ENCODE measurements at places on chromosomes 7 and 10.

DNA sequence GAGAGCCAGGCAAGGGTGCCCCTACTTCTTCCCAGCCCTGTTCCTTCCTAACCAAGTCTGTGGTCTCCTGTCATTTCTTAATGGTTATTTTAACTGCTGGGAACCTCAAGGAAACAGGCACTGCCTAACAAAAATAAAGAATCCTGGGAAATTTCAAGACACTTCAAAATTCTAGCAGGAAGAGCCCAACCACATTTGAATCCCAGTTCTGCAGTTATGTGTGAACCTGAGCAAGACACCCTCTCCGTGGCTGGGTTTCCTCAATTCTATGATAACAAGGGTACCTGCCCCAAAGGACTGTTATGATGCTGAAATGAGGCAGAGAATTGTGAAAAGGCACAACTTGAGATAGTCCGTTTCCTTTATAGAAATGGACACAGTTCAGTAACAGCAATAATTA lies 36.2 kb upstream of the DUSP5 start:
- H3K27me3 ChIP-seq: no peaks in the 10 kb centered on the region
- no peak for DNase-seq
- no peaks in the 10 kb centered on the region for H3K4me1 ChIP-seq
- no peaks in the 10 kb centered on the region for H3K36me3 ChIP-seq

DNA sequence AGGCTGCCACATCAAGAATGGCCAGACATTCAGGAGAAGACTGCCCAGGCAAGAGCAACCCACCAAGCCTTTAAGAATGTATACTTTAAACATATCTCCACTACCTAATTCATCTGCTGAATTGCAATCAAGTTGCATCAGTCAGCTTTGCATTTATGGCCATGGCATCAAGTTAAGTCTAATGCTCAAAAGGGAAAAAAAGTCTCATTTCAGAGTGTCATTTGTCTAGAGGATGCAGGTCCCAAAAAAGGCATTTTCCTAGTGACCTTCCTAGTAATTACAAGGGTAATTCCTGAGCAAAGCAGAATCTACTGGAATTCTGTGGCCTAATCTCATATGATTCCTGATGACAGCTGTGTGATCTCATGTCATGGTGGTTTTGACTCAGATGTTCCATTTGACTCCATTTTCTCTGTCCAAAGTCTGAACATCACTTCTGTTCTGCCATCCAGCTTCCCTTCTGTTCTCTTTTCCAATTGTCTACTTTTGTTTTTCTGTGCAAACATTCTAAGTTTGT lies 7.3 kb upstream of the CABCOCO1 start:
- H3K27ac ChIP-seq: no peak overlapping the region
- DNase-seq: no peak
- no peak overlapping the region for H3K4me3 ChIP-seq
- no peaks in the 10 kb centered on the region for H3K36me3 ChIP-seq

DNA sequence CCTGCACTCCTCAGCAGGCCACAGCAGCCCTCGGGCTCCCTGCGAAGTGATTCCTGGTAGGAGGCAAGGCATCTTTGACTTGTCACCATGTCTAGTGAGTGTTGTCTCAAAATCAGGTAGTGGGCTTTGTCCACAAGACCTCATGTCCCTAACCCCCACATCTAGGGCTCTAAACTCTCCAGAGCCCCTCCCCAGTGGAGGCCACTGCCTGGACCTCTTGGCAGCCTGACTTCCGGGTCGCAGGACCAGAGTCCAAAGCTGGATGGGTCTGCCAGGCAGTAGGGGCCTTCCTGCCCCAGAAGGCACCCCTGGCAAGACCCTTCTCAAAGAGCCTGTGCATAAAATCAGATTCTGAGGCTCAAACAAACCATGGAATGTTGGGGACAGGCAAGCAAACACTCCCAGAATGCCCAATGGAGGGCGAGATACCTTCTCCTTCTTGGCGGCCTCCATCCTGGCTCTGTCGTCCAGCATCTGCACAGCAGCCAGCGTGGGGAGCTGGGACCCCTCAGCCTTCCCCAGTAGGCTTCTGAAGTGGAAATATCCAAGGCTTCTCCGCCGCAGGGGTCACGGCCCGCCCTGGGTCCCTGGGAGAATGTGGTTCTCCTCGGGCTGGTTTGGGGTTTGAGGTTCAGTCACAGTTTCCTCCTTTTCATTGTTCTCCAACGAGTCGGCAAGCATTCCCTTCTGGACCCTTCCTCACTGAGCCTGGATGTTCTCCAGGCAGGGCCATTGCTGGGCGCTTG lies 586 bp downstream of the GCK start:
- no peaks in the 10 kb centered on the region for H3K27me3 ChIP-seq
- H3K27ac ChIP-seq: no peak overlapping the region
- DNase-seq: no peak
- no peaks in the 10 kb centered on the region for H3K36me3 ChIP-seq
- H3K4me1 ChIP-seq: no peaks in the 10 kb centered on the region
- no peak overlapping the region for H3K4me3 ChIP-seq

GRCh38 chr7:135467207-135467711 lies 42.6 kb downstream of the CNOT4 start:
- no peak overlapping the region for H3K4me3 ChIP-seq
- H3K27me3 ChIP-seq: no peaks in the 10 kb centered on the region
- no peak for DNase-seq
- H3K36me3 ChIP-seq: no peaks in the 10 kb centered on the region
- H3K27ac ChIP-seq: no peak overlapping the region
- H3K4me1 ChIP-seq: no peaks in the 10 kb centered on the region

DNA sequence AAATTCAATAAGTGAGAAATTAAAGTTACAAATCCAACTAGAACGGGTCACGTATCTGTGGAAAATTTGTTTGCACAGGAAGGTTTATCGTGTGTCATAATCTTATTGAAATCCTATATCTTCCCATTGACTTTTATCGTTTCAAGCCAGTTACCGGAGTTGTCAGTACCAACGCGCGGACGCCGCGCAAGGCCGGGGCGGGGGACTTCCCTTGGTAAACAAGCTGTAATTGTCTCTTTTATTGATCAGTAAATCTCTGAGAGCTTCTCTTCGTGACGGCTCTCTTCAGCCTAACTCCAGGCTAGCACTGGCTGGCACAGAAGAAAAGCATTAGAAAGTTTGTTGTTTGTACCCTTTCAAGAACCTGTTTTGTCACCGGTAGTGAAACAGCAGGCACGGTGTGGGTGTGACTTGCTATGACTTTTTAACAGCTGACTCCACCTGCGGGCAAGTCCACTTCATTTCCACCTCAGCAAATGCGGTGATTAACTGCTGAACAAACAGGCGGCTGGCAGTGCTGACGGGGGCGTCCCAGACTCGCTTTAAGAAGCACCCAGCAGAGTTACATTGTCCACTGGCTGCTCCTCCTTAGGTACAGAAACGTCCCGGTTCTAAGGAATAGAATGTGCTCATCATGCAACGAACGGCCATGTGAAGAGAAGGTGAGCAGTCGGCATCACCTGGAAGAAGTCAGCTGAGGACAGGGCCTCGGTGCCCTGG lies 215.8 kb downstream of the MAD1L1 start:
- H3K27ac ChIP-seq: no peak overlapping the region
- no peaks in the 10 kb centered on the region for H3K4me1 ChIP-seq
- DNase-seq: no peak
- H3K27me3 ChIP-seq: no peaks in the 10 kb centered on the region
- no peak overlapping the region for H3K4me3 ChIP-seq
- H3K36me3 ChIP-seq: no peaks in the 10 kb centered on the region

- H3K27me3 ChIP-seq: no peaks in the 10 kb centered on the region
- H3K4me3 ChIP-seq: no peak overlapping the region
- H3K27ac ChIP-seq: no peak overlapping the region
Observed at GRCh38 chr7:158134824-158135223, 452.8 kb downstream of the PTPRN2 start.

DNA sequence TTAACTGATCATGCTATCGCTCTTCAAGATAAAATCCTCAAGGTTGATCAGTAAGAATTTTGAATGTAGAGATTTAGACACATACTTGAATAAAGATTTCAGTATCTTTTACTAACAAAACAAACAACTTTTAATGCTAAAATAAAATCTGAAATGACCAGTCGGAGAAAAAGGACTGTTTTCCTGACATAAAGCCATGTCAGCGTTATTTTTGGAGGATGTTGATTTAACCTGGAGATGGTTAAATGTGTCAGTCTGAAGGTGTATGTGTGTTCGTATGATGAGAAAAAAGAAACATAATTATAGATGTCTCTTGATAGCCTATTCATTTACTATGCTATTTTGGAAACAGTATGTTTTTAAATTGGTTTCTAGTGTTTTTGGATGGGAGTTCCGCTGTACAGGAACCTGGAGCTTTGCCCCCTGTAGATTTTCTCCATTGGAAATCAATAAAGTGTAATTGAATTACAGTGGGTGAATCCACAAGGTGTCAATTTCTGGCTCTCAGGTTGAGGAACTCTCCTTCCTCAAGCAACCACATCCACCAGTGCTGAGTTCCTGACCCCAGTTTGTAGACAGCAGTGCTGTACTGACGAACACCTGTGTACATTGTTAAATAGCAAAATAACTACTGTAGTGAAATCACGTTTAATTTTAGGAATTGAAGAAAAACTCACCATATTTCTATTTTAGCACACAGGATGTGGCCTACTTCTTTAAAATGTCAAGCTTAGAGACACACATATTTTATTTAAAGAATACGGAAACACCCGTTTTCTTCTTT lies 670.1 kb downstream of the MAGI2 start:
- no peaks in the 10 kb centered on the region for H3K27me3 ChIP-seq
- no peak for DNase-seq
- H3K4me1 ChIP-seq: no peaks in the 10 kb centered on the region
- no peak overlapping the region for H3K4me3 ChIP-seq

DNA sequence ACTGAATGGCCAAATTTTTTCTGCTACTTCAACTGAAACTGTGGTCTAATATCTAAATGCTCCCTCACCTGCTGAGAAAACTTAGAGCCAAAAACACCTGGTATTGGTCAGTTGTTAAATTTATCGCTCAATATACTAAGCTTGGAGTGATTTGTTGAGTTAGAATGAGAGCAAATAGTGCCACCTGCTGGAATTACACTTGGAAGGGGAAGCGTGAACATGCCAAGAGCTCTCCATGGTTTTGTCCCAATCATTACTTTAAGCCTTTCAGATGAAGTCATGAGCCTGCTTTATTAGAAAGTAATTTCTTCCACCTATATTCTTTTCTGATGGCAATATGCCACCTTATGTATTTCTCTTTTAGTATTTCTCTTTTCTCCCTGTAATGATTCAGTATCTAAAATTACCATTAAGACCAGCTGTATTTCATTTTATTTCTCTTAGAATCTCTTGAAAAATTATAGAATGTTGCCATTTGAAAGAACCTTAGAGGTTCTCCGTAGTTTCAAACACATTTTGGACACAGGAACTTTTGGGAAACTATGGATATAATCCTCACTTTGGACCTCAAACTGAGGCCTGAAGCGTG lies 447.8 kb upstream of the C7orf33 start:
- DNase-seq: peak; percentile 69
- H3K4me3 ChIP-seq: no peak overlapping the region
- no peaks in the 10 kb centered on the region for H3K36me3 ChIP-seq
- H3K4me1 ChIP-seq: no peaks in the 10 kb centered on the region
- no peaks in the 10 kb centered on the region for H3K27me3 ChIP-seq
- no peak overlapping the region for H3K27ac ChIP-seq

DNA sequence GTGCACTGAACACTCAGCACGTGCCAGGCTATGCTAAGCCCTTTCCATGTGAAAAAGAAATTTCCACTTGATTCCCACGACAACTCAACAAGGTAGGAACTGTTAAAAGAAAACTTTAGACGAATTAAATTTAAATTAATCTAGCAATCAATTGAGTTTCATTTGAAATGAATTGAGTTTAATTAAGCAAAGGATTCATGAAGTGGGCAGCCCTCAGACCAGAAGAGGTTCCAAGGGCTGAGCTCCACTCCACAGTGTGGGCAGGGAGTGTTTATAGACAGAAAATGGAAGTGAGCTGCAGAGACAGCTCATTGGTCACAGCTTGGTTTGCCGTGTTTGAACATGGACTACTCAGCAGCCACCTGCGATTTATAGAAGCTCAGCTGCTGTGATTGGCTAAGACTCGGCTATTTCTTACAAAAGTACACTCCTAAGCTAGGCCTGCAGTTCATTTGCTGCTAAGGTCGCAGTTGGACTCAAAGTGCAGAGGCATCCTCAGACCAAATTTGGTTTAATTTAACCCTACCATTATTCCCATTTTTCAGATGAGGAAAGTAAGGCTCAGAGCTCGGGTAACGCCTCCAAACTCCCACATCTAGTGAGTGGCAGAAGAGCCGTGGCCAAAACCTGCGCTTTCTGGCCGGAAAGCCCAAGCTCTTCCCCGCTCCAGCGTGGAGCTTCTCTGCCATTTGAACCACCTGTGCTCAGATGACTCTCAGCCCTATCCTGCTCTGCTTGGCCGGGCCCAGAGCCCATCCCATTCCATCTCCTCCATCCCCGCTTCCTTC lies 24.9 kb downstream of the CALML3 start:
- H3K27me3 ChIP-seq: no peaks in the 10 kb centered on the region
- no peak overlapping the region for H3K27ac ChIP-seq
- H3K4me1 ChIP-seq: no peaks in the 10 kb centered on the region

- H3K27me3 ChIP-seq: no peaks in the 10 kb centered on the region
- no peaks in the 10 kb centered on the region for H3K4me1 ChIP-seq
- H3K4me3 ChIP-seq: no peak overlapping the region
Observed at GRCh38 chr10:47347303-47347675, 874 bp upstream of the RBP3 start.

DNA sequence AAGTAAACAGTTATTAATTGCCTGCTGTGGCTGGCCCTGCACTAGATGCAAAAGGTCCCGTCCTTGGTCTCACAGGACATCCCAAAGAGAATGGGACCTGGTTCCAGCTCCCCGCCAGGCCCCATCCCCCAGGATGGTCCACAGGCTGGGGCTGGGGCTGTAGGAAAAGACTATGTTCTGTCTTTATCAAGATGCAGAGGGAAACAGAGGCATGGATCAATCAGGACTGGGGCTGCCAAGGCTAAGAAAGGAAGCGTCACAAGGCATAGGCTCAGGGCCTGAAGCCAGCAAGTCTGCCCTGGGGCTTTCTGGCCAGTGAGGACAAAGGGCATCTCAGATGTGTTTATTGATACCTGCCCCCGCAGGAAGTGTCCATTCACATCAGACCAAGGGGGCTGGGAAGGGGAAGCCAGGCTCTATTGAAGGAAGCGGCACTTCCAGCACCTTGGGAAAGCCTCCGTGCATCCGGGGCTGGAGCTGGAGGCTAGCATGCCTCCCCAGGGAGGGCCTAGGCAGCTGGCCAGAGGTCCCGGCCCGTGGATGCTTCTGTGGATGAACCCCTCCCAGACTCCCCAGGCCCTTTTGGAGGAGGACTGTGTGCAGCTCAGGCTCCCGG lies 5.8 kb downstream of the VSIR start:
- no peak overlapping the region for H3K4me3 ChIP-seq
- H3K27me3 ChIP-seq: no peaks in the 10 kb centered on the region
- no peaks in the 10 kb centered on the region for H3K4me1 ChIP-seq
- DNase-seq: no peak

DNA sequence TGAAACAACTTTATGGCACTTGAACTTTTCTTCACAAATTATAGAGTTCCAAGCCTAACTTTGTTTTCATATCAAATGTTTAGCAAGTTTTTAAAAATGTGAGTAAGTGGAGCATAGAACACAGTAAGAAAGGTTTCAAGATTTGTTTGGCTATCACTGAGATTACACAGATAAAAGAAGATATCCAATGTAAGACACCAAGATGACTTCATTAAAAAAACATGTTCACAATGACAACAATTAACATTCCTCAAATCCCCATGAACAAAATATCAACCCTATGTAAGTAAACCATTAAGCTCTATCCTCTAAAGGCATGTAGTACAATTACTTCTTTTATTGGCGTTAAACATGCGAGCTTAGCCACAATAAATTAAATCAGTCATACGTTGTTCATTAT lies 129.7 kb downstream of the RELN start:
- no peak overlapping the region for H3K4me3 ChIP-seq
- no peak overlapping the region for H3K27ac ChIP-seq
- no peaks in the 10 kb centered on the region for H3K4me1 ChIP-seq
- H3K36me3 ChIP-seq: no peaks in the 10 kb centered on the region
- no peaks in the 10 kb centered on the region for H3K27me3 ChIP-seq

All from mesendoderm (in vitro differentiated cells).